CD8-positive, alpha-beta memory T cell (primary cell): ENCODE measurements at places on chromosomes 1 and 21.

- peak; percentile 37 for DNase-seq
Measured at GRCh38 chr1:161218301-161219077, 3.4 kb downstream of the FCER1G start.

GRCh38 chr1:150708595-150708994 lies 11.6 kb upstream of the GOLPH3L start:
- no peak for DNase-seq

GRCh38 chr1:76083189-76083588 lies 8.6 kb downstream of the ST6GALNAC3 start:
- no peak for DNase-seq

DNA sequence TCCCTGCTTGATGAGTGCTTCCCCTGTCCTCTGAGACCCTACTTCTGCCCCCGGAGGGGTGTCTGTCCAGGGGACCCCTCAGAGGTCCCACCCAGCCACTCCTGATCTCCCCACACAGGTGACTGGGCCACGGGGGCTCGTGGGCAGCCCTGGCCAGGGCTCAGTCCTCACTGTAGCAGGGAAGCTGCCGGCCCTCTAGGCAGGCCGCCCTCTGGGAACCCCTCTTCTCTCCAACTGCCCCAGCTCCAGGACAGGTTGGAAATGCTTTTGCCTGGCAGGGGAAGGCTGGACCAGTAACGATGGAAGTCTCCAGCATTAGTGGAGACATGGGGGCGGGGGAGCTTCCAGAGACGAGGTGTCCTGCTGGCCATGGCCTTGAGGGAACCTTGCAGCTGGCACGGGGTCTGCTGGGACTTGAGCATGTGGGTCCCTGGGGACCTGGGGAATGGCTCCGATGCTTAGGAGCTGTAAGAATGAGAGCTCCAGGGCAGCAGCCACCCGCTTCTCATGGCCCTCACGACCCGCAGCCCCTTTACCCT lies 3.1 kb upstream of the FNDC10 start:
- DNase-seq = no peak

GRCh38 chr1:230195199-230195598 lies 128.2 kb downstream of the GALNT2 start:
- DNase-seq = no peak

GRCh38 chr1:157658571-157658970 lies 42.0 kb downstream of the FCRL3 start:
- DNase-seq = no peak

DNA sequence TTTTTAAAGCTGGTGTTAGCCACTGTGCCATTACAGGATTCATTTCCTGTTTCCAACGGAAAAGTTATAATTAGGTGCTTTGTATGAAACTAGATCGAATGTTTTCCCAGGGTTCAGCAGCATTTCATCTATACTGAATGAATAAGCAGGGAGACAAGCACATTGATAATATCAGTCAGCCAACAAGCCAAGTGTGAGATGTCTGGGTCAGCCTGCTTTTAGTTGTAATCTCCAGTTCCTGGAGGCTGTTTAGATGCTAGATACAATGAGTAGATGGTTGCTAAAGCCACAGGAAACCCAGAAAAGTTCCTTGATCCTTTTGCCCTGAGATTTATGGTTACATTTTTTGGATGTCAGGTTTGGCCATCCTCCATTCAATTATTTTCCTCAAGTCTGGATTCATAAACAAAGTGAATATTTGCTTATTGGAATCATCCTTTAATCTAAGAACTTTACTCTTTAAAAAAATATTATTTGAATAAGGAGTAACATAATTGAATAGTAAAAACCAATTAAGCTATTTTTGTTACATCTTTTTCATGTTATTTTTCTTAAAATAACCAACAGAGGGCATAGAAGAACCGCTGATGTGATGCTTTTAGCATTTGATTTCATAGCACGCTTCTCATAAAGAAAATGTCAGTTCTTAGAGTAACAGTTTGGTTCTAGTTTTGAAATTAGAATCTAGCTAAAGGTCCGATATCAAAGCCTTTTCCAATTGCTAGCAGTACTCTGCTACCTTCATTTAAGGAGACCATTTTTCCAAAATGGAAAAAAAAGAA lies 76.6 kb downstream of the HSPA13 start:
- no peak for DNase-seq

DNA sequence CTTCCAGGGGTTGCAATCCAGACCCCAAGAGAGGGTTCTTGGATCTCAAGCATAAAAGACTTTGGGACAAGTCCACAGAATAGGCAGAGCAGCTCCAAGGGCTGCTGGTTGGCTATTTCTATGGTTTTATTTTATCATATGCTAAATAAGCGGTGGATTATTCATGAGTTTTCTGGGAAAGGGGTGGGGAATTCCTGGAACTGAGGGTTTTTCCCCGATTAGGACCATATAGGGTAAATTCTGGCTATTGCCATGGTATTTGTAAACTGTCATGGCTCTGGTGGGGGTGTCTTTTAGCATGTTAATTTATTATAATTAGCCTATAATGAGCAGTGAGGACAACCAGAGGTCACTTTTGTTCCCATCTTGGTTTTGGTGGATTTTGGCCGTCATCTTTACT lies 270.9 kb upstream of the PLXNA2 start:
- no peak for DNase-seq

GRCh38 chr1:111161843-111162487 lies 21.9 kb downstream of the CEPT1 start:
- no peak for DNase-seq

DNA sequence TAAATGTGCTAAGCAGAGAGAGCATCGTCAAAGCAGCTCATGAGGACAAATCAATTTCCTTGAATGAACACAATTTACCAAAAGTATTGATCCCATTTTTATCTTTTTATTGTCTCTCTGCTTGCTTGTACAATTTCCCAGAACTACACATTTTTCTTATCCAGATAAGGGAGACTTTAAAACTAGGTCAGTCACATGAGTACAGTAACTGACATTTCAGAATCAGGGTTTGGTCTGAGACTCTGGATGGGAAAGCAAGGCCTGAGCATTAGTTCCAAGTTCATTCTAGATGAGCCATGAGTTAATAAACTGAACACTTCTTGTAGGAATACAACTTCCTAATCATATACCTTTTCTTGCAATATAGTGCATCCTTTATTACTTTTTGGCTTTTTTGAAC lies 11.5 kb upstream of the DENND2D start:
- no peak for DNase-seq
